Renal cortical epithelial cell (primary cell): ENCODE measurements at places on chromosomes 11 and 22. TPM values are rescaled to one million over a fixed set of nuclear protein-coding genes. Genes with fewer than 3 reads are reported as not detected.

GUCY1A2 gene
- 0.17 and 0.99 TPM in 2 replicates for total RNA-seq

PGM2L1 gene
- total RNA-seq, result 29.2 and 32.6 TPM in 2 replicates

DNA sequence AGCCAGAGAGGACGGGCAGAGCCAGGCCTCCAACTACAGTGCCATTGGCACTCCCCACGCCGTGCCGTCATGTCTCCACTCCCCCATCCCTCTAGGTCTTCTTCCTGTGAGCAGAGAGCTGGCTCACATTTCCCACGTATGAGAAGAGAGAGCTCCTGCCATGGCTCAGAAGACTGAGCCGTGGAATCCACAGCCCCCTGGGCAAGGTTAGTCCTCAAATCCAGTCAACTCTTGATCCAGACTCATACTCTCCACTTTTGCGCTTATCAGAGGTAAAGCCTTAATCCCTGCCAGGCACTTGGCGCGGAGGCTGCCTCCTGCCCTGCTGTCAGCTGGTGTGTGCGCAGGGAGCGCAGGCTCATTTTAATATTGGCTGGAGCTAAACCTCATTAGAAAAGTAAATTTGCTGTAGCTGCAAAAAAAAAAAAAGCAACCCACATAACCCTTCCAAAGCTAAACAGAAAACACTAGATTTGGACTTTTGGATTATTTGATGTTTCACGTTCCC lies 4.7 kb downstream of the B3GAT1 start:
- no peak for DNase-seq

DNA sequence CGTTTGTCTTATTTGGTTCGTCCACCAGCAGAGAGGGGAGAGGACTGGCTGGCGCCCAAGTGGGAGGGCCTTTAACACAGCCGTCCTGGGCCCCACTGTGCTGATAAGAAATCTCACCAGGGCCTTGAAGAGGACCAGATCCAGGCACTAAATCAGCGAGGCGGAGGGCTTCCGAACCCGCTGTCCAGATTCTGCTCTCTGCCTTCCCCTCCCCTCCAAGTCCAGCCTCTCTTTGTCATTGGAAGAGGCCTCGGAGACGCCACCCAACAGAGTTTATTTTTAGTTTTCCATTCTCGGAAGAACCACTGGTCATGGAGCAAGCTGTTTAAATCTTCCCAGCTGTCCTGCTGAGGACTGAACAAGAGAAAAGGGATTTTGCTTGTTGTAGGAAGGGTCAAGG lies 9.3 kb upstream of the FXYD6 start:
- DNase-seq, result no peak

DNA sequence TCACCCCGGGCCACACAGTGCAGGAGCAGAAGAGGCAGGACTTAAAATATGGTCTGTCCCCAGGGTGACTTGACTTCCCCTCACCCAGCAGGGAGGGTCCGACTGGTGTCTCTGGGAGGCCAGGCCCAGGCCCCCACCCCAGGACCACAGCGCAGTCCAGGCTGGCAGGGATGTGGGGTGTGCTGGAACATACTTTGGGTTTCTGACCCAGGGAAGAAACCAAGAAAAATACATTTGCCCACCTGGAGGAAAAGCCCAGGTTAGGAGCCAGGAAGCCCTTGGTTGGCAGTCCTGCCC lies 5.2 kb downstream of the C1QTNF6 start:
- no peak for DNase-seq

DNA sequence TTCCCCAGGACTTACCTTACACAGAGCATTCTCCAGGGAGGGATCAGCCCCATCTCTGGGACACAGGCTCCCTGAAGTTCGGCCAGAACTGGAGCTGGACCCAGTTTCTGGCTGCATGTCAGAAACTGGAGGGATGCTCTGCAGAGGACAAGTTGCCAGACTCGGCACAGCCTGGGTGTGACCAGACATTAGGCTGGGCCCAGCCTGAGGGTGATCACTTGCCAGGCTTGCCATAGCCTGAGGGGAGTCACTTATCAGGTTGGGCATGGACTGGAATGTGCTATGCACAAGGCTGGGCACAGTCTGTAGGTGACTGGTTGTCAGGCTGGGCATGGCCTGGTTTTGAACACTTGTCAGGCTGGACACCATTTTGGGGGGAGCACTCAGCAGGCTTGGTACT lies 30.7 kb upstream of the STK33 start:
- DNase-seq, result no peak

DNA sequence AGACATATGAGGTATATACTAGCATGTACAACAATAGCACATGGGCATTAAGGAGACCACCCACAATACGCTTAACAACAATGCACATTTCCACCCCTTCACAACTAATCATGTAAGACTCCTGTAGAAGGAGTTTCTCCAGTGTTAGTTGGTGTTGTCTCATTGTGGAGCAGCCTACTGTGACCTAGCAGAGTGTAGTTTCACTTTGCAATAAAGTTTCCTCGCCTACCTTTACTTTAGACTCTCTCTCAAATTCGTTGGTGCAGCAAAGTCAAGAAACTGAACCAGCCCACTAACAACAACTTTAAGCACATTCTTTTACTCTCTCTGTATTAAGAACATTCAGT lies 863.6 kb downstream of the FAM181B start:
- DNase-seq, result peak; percentile 10
